ENCODE measurements at places on chromosomes 2 and 18. TPM values are rescaled to one million over a fixed set of nuclear protein-coding genes. Genes with fewer than 3 reads are reported as not detected.
A peak's percentile ranks its signal among the peaks of the same experiment; 100 is the strongest.

- no peak for DNase-seq
Measured at GRCh38 chr2:123179526-123179925, 845.6 kb upstream of the CNTNAP5 start.

- DNase-seq: peak; percentile 53
Measured at GRCh38 chr2:130864830-130865800, 28.4 kb downstream of the ARHGEF4 start.

DNA sequence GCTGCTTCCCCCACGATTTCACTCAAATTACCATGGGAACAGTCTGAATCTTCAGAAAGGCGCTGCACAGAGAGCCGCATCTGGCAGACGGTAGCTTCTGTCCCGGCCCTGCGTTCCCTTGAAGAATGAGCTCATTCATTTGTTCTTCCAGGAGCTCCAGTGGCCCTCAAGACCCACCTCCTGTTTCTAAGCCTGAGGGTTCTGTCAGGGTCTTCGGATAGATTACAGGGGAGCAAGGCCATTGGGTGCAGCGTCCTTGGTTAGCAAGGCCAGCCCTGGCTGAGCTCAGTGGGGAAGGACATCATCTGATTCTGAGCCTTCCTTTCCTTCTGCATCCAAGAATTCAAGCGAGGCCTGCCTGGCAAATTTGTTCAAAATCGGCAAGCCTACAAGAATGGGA is 111.9 kb downstream of the PDCL3 start:
- DNase-seq: no peak

GRCh38 chr2:116696223-116696622 is 1118.3 kb upstream of the DDX18 start:
- DNase-seq: no peak

GRCh38 chr18:61606759-61607158 is 273.5 kb downstream of the CDH20 start:
- no peak for DNase-seq

DNA sequence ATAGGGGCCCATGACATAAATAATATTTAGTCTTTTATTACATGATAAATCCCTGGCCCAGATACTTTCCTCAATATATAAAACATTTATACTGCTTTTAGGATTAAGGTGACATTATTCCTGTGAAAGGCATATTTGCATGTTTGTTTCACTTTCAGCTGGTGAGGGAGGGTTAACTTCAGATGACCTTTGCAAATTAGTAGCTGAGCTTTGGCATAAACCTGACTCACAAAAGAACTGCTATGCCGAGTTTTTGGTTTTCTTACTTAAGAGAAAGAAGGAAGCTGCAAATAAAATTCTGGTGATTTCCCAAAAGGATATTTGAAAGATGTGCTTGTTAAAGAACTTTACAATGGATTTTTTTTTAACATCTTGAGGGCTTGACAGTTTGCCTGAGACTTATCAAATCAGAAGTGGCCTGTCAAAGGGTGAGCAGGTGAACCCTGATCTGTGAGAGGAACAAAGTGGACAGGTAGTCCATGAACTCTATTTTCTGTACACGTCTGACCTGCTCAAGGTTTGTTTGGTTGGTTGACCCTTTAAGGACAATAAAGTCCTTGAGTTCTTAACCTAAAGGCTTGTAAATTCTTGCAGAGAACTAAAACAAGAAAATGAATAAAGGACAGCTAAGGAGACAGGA is 93.5 kb downstream of the FAM124B start:
- no peak for DNase-seq

GRCh38 chr18:10465174-10465939 is 10.9 kb downstream of the APCDD1 start:
- DNase-seq: no peak

- DNase-seq: no peak
Measured at GRCh38 chr2:176507786-176508185, 238.5 kb downstream of the MTX2 start.

DNA sequence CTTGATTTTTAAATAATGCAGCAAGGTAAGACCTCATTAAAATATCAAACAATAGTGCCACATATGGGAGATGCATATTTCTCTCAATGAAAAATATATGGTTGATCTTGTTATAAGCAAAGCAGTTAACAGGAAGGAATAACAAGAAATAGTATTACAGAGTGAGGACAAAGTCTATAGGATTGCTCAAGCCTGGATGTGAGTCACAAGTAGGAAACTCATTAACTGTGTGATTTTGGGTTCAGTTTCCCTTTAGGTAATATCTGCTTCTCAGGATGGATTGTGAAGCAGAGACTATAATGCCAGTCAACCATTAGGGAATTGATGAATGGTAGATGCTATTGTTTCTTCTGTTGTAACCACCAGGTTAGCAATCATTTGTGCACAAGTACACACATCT is 42.9 kb upstream of the SPHKAP start:
- no peak for DNase-seq

- no peak for DNase-seq
Measured at GRCh38 chr2:191018643-191019119, 4.7 kb upstream of the STAT1 start.

DNA sequence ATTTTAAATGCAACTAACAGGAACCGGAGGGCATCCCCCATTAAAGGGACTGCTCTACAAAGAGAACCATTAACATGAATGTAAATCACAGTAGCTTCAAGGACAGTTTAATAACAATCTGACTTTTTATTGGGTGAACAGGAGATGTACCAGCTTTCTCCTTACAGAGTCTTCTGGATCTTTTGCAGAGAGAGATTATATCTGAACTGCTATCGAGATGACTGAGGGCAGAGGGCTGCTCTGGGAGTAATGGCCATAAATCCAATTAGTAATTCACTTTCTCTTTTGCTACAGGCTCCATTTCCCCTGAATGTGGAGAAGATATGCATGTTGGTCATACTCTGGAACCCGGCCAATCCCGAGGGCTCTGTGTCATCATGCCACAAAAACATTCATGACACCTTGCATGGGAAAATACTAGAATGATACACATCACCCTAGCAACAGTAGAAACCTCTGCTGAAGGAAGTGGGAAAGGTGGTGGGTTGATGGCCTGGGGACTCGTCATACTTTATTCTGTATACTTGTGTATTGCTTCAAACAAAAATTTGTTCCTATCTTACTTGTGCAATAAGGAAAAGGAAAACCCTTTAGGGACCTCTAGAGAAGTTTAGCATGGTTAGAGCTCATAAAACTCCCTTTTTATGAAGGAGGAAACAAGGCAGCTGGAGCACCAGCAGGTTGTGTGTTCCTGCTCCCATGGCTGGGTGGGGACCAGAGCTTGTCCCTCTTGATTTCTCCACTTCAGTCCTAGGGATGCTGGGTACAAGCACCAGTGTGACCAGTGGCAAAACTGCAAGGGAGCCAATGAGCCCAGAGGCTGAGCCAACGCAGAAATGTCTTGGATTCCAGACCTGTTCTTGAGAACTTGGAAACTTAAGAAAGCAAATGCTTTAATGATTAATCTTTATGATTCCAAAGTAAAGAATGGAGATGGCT is 26.0 kb downstream of the CTAGE1 start:
- DNase-seq: no peak

- no peak for DNase-seq
Measured at GRCh38 chr2:18182861-18183260, 304.4 kb downstream of the KCNS3 start.

DNA sequence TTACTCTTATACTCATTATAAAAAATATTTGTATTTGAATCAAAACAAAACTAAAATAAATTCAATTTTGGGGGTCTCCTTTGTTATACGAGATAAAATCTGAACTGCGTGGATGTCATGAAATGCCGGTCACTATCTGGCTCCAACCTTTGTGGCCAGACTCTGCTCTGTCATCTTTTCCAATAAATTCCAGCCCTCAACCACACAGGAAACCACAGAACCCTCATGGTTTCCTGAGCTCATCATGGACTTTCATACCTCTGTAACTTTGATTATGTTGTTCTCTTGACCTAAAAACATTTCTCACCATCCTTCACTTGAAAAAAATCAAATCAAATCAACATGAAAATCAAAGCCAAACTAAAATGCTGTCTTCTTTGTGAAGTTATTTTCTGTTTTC is 724.7 kb downstream of the METTL4 start:
- DNase-seq: no peak

DNA sequence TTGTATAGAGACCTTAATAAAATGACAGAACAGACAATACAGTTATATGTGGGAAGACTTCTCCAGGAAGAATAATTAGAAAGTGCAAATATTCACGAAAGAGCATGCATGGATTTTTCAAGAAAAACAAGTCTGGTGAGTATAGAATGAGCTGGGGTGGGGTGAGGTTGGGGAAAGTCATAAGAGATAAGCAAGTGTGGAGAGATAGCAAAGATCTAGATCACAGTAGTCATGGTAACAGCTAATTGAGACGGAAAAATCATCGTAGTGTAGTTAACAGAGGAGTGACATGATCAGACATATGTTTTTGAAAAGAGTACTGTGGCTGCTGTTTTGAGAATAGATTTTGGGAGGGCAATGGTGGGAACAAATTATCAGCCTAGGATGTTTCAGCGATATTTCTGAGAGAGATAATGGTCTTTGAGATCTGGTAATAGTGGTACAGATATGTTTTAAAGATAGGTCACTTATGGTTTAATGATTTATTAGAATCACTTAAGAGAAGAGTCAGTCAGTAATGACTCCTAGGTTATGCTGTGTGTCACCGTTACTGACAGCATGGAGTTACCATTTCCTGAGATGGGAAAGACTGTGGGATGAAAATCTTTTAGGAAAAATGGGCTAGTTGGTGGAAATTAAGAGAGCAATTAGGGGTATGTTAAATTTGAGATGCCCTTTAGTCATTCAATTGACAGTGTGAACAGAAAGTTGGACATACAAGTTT is 248.5 kb upstream of the SLC8A1 start:
- DNase-seq: no peak

- DNase-seq: no peak
Measured at GRCh38 chr18:3604498-3605408, 154.8 kb downstream of the TGIF1 start.

GRCh38 chr2:218270721-218271486 is 585 bp downstream of the PNKD start:
- no peak for DNase-seq

DNA sequence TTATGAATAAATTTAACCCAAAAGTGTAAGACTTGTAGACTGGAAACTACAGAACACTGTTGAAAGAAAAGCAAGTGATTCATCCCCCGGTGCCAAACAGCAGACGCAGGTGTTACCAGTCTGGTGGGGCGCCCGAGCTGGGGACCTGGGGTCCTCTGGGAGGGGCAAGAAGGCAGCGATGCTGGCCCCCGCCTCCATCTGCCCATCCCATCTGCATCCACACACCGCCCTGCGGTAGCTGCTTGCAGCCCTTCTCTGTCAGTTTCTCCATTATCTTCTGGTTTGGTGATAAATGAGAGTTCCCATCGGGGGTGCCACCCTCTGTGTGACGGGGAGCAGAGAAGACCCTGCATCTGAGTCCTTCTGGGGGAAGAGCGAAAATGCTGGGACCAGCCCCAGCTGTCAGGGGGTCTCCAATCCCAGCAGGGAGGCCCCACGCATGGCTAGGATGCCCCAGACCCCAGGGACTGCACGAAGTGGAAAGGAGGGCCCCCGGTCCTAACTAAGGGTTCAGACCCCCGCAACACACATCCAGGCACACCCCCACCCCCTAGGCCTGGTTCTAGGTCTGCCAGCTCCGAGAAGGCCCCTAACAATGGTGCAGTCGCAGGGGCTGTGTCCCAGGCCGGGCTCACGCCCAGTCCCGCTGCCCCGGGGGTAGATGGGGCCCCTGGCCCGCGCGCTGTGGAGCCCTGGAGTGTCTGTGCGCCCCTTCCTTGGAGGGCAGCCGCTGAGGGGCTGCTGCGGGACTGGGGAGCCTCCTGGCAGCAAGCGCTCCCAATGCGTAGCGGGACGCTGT is 686 bp upstream of the RGPD8 start:
- no peak for DNase-seq

GRCh38 chr18:58268849-58269248 is 224.8 kb downstream of the NEDD4L start:
- DNase-seq: no peak

DNA sequence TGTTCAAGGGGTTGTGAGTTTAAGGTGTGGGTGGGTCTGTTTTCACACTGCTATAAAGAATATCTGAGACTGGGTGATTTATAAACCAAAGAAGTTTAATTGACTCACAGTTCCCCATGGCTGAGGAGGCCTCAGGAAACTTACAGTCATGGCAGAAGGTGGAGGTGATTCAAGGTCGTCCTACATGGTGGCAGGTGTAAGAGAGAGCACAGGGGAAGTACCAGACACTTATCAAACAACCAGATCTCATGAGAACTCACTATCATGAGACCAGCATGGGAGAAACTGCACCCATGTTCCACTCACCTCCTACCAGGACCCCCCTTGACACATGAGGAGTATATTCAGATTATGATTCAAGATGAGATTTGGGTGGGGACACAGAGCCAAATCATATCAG is 38.0 kb downstream of the RHBDD1 start:
- no peak for DNase-seq

DNA sequence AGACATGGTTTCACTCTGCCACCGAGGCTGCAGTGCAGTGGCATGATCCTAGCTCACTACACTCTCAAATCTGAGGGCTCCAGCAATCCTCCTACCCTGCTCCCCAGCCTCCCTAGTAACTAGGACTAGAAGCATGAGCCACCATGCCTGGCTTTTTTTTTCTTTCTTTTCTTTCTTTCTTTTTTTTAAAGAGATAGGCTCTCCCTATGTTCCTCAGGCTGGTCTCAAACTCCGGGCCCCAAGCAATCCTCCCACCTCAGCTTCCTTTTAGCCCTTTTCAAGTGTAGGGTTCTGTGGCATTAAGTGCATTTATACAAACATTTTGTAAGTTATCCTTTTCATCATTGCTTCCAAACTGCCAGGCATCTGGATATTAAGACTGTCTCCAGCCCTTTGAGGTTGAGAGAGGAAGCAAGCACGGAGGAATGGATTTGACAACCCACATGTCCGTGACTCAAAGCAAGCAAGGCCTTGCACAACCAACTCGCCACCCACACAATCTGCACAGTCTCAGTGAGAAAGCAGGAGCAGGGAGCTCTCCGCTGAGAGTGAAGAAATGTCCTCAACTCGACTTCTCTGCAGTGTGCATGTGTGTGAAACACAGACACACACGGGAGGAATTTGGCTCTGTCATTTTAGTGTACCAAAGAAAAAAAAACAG is 65.6 kb downstream of the ATP8B1 start:
- no peak for DNase-seq

RAB6C gene
- total RNA-seq: not detected

NTSR2 gene
- total RNA-seq: not detected

CD226 gene
- 0.02 TPM for total RNA-seq

AMER3 gene
- total RNA-seq: 0.79 TPM

SERPINB7 gene
- total RNA-seq: not detected

TMEM182 gene
- 13.6 TPM for total RNA-seq

SEC11C gene
- 32.3 TPM for total RNA-seq

SERPINB5 gene
- total RNA-seq: not detected

TWSG1 gene
- 43.9 TPM for total RNA-seq

ABCG8 gene
- 0.12 TPM for total RNA-seq

FBXO11 gene
- total RNA-seq: 57.2 TPM

HOXD1 gene
- not detected for total RNA-seq

CYTIP gene
- 1.1 TPM for total RNA-seq
